ENCODE measurements at places on chromosomes 6 and 20. TPM values are rescaled to one million over a fixed set of nuclear protein-coding genes. Genes with fewer than 3 reads are reported as not detected.

The LPIN3 gene
- 0.87 TPM for total RNA-seq

The CTAGE9 gene
- not detected for total RNA-seq

The CCN6 gene
- not detected for total RNA-seq

The PDYN gene
- total RNA-seq = not detected

The DOK5 gene
- total RNA-seq = 1.4 TPM

The CDK5RAP1 gene
- 38.2 TPM for total RNA-seq

The GSTA2 gene
- not detected for total RNA-seq

The TINAG gene
- not detected for total RNA-seq

The SLC16A10 gene
- total RNA-seq = 12.2 TPM

The ALDH5A1 gene
- total RNA-seq = 20.7 TPM

The LHFPL5 gene
- total RNA-seq = not detected

The BRD2 gene
- 235 TPM for total RNA-seq

The THBD gene
- not detected for total RNA-seq

The PRPH2 gene
- total RNA-seq = not detected

The RGS17 gene
- total RNA-seq = not detected

The TAAR6 gene
- total RNA-seq = not detected
